AG10803 (cell line): ENCODE measurements at places on chromosomes 4 and X.
A peak's percentile ranks its signal among the peaks of the same experiment; 100 is the strongest.

DNA sequence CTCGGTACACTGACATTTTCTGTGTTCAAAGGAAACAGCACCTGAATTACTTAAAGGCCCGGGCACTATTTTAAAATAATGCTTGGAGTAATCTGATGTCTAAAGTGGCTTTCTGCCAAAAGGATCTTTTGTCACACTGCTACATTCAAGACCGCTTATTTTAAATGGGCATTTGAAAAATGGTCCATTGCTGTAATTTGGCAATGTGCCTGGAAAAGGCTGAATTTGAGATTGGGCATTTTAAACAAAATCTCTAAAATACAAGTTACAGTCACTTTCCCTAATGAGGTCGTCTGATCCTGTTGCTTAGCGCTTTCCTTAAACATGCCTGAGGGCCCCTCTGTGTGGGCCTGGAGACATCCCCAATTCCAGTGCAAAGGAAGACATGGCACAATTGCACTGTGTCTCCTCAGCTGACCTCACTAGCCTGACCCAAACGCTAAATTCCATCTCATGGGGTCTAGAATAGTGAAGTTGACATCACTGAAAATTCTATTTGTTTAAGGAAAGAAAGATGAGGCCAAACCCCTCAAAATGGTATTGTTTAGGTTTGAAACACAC, 214.2 kb downstream of the GPC3 start:
- no peak for DNase-seq

GRCh38 chrX:6407542-6407941, 127.4 kb downstream of the VCX3A start:
- DNase-seq, result no peak

DNA sequence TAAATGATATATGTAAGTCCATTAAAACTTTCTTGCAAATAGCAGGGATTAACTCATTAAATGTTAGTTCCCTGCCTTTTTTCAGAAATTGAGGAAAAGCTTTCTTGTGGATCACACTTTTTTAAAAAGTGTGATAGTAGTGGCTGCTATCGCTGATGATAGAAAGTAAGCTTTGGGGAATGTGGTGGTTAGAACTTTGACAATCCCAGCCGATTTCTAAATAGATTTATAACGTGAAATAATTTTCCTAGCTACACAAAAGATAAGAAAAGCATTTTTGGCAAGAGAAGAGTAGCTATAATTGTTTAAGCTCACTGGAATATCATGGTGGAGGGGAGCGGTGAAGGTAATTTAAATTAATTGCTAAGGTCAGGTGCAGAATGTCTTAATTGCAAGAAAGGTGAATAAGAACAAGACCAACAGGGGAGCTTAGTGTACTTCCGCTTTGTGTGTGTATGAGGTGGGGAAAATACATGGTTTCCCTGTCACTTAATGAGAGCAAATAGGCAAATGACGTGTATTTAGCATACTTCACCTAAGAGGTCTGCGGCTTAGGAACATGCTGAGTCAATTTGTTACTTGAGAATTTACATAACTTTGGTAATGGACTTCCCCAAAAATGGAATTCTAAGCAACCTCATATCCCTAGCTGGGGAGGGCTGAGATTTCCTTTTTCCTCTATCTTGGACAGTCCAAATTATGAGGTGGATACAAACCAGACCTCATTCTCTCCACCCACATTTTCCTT, 11.7 kb upstream of the IL21 start:
- DNase-seq, result no peak

DNA sequence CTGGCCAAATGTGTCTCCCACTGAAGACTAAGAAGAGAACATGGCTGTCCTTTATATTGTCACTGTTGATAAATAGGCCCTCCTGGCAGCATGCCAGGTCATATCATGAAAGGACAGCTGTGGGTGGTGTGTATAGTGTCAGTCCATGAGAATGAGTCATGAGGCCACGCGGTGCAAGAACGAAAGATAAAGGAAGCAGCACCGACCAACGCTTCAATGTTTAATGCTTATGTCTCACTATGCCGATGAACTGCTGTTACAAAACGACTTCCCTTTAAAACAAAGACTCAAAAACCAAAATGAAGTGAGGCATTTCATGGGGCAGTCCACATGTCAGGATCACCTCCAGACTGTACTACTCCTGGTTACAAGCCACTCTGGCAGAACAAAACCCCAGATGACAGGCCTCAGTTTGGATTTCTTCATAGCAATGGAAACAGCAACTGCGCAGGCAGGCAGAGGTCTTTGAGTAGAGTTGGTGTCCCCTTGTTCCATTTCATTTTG, 5.2 kb upstream of the TCEANC start:
- no peak for DNase-seq

GRCh38 chrX:150871341-150871811, 27.1 kb downstream of the CD99L2 start:
- DNase-seq, result no peak

- DNase-seq, result no peak
Observed at GRCh38 chrX:122418758-122419157, 765.3 kb upstream of the GRIA3 start.

- no peak for DNase-seq
Observed at GRCh38 chrX:150870487-150871340, 27.8 kb downstream of the CD99L2 start.

DNA sequence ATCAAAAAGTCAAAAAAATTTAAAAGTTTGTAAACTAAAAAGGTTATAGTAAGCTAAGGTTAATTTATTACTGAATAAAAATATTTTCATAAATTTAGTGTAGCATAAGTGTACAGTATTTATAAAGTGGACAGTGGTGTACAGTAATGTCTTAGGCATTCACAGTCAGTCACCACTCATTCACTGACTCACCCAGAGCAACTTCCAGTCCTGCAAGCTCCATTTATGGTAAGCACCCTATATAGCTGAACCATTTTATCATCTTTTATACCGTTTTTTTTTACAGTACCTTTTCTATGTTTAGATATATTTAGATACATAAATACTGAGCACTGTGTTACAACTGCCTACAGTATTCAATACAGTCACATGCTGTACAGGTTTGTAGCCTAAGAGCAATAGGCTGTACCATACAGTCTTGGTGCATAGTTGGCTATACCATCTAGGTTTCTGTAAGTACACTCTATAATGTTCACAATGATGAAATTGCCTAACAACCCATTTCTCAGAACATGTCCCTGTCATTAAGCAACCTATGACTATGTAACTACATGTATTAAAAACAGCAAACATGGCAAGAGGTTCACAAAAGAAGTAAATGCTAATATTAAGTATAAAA, 18.6 kb downstream of the ACSL4 start:
- DNase-seq, result peak; percentile 65

DNA sequence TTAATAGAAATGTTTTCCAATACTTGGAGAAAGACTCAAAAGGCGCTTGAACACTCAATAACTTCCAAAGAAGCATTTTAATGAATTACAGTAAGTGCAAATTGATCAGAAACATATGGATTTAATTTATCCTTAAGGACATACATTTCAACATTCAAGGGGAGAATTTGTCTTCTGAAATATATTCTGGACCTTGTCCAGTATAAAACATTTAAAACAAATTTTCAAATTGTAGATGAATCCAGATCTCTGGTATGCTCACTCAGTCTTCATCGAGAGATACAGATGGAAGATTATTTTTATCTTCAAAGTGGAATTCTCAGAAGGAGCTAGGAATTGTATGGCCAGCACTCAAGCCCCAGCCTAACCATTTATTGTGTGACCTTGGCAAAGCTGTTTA, 310.4 kb downstream of the ZNF674 start:
- no peak for DNase-seq
